ENCODE measurements at places on chromosomes 5 and 9. TPM values are rescaled to one million over a fixed set of nuclear protein-coding genes. Genes with fewer than 3 reads are reported as not detected.

Gene C9orf50
- 0.69 TPM for polyA plus RNA-seq

Gene FOXD4L4
- polyA plus RNA-seq = not detected

- no peak for DNase-seq
Observed at GRCh38 chr9:28648723-28649122, 1075.4 kb upstream of the C9orf72 start.

Gene IRX2
- 29.6 TPM for polyA plus RNA-seq

DNA sequence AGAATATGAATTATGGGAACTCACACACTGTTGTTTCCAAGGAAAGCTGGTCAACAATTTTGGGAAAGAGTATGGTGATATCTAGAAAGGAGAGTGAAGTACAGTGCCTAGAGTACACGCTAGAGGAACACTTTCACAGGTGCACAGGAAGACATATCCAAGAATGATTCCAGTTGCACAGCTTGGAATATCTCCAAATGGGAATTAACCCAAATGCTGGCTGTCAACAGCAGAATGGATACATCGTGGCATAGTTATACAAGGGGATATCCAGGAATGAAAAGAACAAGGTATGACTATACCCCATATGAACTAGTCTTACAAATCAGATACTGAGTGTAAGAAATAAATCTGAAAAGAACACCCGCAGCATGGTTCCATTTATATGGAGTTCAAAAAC is 231.3 kb downstream of the FSTL4 start:
- no peak for DNase-seq

- no peak for DNase-seq
Observed at GRCh38 chr9:128903871-128904620, 16.7 kb upstream of the PHYHD1 start.

DNA sequence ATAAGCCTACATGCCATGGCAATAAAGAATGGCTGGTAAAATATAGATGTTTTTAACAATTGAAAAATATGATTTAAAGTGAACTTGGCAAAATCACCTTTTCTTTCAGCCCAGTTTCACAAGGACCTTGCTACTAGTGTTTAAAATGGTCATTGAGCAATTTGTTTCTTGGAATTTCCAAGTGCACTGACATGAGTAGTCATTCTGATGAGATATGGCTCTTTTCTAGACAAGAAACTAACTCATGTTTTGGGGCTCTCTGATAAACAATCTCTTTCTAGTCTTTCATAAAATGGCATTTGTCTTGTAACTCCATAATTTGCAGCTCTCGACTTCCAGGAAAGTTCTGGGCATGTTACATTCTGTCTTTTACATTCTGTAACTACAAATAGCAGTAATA is 176.8 kb downstream of the NR2F1-AS1 start:
- no peak for DNase-seq

Gene TMEM252
- 8.6 TPM for polyA plus RNA-seq

GRCh38 chr5:1917830-1918487 is 35.2 kb upstream of the IRX4 start:
- DNase-seq = no peak

GRCh38 chr5:171367424-171368370 is 20.0 kb upstream of the NPM1 start:
- no peak for DNase-seq

Gene KIF24
- 6.1 TPM for polyA plus RNA-seq

DNA sequence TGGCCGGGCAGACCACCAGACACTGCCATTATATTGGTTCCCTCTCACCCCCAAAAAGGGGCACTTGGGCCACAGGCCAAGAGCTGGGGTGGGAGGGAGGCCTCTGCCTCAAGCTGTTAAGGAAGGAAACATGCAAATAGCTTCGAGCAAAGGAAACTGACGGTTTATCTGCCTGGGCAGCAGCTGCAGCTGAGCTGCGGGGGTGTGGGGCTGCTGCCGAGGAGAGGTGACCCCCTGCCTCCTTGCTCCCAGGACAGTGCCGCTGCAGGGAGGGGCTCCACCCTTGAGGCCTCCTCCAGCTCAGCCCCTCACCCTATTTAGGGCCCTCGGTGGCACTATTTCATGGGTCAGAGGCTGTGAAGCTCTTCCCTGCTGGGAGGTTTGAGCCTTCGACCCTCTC is 789 bp downstream of the DOK3 start:
- no peak for DNase-seq

Gene ENC1
- 67.1 TPM for polyA plus RNA-seq

DNA sequence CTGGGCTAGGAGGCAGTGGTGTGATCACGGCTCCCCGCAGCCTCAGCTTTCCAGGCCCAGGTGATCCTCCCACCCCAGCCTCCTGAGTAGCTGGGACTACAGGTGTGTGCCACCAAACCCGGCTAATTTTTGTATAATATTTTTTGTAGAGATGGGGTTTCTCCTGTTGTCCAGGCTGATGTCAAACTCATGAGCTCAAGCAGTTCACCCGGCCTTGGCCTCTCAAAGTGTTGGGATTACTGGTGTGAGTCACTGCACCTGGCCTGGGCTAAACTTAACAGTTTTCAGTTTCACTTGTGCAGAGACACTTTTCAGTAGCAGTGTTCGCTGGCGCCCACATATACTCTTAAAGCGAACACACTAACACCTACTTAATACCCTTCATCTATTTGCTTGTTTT is 205.6 kb upstream of the ZNF608 start:
- DNase-seq = no peak

- DNase-seq = no peak
Observed at GRCh38 chr5:151572657-151573368, 18.3 kb downstream of the FAT2 start.

DNA sequence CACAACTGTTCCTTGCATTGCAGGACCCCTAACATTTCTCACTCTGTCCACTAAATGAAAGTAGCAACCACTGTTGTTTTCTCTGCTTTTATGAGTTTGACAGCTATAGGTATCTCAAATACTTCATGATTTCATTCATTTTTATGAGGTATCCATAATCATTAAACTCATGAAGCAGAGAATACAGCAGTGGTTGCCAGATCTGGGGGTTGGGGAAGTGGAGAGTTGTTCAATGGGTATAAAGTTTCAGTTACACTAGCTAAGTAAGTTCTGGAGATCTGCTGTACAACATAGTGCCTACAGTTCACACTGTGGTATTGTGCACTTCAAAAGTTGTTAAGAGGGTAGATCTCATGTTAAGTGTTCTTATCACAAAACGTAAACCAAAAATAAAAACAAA is 23.4 kb upstream of the CAMK4 start:
- DNase-seq = no peak

Gene MTX3
- 22.5 TPM for polyA plus RNA-seq

Gene ABO
- polyA plus RNA-seq = 17.7 TPM

DNA sequence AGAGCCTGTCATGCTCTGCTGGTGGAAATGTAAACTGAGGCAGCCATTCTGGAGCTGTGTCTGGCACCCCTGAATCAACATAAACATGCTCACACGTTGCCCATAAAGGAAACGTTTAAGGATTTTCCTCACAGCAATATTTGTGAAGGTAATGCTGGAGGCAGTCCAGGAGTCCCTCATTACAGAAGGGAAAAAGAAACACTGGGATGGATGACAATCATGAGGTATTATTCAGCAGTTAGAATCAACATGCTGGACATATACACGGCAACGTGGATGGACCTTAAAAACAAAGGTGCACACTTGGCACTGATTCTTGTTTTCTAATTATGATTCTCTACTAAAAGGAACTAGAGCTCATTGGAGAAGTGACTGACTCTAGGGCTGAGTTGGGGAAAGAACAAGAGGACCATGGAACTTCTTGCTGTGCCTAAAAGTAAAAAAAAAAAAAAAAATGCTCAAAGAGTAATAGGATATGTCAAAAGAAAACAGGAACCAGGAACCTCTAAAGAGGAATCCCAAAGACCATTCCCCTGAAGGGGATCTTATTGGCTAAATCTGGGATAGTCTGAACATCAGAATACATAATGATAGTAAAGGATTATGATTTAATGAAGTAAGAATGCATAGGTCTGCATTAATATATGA is 18.6 kb downstream of the B4GALT1 start:
- no peak for DNase-seq

Gene FYB1
- polyA plus RNA-seq = 4.4 TPM

Gene C5orf52
- not detected for polyA plus RNA-seq

DNA sequence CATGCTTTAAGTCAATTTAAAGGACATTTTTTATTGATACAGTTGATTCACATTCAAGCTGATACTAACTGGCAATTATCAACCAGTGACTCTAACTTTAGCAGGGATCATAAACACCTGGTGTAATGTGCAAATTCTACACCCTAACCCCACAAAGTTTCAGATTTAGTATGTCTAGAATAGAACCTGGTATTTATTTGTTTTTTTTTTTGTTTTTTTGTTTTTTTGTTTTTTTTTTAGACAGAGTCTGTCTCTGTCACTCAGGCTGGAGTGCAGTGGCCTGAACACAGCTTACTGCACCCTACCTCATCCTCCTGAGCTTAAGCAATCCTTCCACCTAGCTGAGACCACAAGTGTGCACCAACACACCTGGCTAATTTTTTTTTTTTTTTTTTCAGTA is 311.2 kb upstream of the SEMA6A start:
- DNase-seq = no peak

Gene DAB2
- polyA plus RNA-seq = 235 TPM
